ENCODE measurements at places on chromosomes 12 and 14.

DNA sequence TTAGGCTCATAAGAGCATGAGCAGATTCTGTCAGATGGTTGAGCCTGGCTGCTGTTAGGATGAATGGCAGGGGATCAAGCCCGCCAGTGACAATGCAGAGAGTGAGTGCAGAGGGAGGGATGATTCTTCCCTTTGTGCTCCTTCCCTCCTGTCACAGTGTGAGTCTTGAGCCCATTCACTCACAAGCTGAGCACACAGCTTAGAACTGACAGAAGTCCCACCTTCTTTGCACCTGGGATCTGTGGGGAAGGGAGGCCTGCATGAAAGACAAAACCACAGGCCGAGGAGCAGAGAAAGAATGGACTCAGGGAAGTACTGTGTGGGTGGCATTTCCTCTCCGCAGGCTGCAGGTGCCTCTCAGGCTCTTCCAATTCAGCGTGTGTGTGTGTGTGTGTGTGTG lies 160.6 kb downstream of the KCNA5 start:
- no peak for DNase-seq

- DNase-seq, result no peak
Measured at GRCh38 chr12:11542599-11542998, 106.9 kb upstream of the ETV6 start.

DNA sequence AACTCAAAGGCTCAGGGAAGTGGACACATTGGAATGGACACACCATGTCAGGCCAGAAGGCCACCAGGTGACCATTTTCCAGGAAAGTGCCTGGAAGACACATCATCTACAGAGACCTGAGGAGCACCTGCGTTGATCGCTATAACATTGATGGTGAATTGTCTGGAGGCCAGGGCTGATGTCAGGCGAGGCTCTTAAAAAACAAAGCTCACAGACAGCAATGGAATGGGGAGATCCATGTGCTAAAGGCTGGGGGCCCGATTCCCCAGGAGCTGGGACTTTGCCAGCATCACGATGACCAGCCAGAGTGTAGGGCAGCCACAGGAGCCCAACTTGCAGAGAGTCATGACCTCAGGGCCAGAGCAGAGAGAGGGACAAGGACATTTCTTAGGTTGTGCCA lies 30.3 kb downstream of the DIO3 start:
- no peak for DNase-seq

DNA sequence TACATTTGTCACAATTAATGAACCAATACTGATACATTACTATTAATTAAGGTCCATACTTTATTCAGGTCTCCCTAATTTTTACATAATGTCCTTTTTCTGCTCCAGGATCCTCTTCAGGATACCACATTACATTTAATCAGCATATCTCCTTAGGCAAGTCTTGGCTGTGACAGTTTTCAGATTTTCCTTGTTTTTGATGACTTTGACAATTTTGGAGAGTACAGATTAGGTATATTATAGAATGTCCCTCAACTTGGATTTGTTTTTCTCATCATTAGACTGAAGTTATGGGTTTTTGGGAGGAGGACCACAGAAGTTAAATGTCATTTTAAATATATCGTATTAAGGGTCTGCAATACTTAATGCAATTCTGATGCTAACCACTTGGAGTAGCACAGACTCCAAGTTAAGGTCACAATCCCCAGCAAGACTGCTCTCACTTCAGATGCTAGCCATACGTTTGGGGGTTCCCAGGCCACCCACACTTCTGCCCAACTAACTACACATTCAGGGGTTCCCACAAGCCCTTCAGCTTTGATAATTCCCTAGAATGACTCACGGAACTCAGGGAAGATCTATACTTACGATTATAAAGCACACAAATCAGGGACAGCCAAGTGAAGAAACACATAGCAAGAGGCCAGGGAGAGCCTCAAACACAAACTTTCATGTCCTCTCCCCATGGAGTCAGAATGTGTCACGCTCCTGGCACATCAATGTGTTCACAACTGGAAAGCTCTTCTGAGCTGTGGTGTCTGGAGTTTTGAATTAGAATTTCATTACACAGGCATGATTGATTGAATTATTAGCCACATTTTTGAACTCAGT lies 17.0 kb upstream of the NUBPL start:
- no peak for DNase-seq

- no peak for DNase-seq
Measured at GRCh38 chr12:126384026-126384564, 1318.9 kb downstream of the AACS start.

- no peak for DNase-seq
Measured at GRCh38 chr12:77070800-77071449, 5.6 kb upstream of the E2F7 start.

All from stimulated activated CD8-positive, alpha-beta memory T cell treated with anti-CD3 and anti-CD28 coated beads, Interleukin-2, amount 100 ng/mL, for 1 hour (primary cell).